Daoy (cell line): ENCODE measurements at places on chromosomes 6 and 20. TPM values are rescaled to one million over a fixed set of nuclear protein-coding genes. Genes with fewer than 3 reads are reported as not detected.

Gene OR2J3
- total RNA-seq, result not detected in 2 replicates

Gene COX4I2
- not detected in 2 replicates for total RNA-seq

Gene NKX2-4
- total RNA-seq, result 3.8 and 7.3 TPM in 2 replicates

Gene LRP11
- total RNA-seq, result 60.6 and 73.0 TPM in 2 replicates

Gene PPIL6
- 3.8 and 4.5 TPM in 2 replicates for total RNA-seq

Gene DSP
- 62.7 and 67.4 TPM in 2 replicates for total RNA-seq

Gene SCRT2
- not detected in 2 replicates for total RNA-seq

Gene LINC00237
- total RNA-seq, result 4.4 TPM in 1 of 2 replicates, not detected in the other

Gene PGM3
- 59.8 and 77.3 TPM in 2 replicates for total RNA-seq

Gene LPIN3
- total RNA-seq, result 0.06 TPM in 1 of 2 replicates, not detected in the other

Gene LRRC73
- 2.1 TPM in 1 of 2 replicates, not detected in the other for total RNA-seq

Gene OR12D3
- total RNA-seq, result not detected in 2 replicates

Gene PPP2R5D
- total RNA-seq, result 63.0 and 73.4 TPM in 2 replicates

Gene BTN1A1
- not detected in 2 replicates for total RNA-seq

Gene PXMP4
- 0.74 and 0.92 TPM in 2 replicates for total RNA-seq

Gene PI16
- total RNA-seq, result 0.06 TPM in 1 of 2 replicates, not detected in the other

Gene HDGFL1
- total RNA-seq, result not detected in 2 replicates

Gene SRC
- total RNA-seq, result 7.6 and 9.5 TPM in 2 replicates

Gene HACE1
- 6.8 and 14.6 TPM in 2 replicates for total RNA-seq

Gene RNASET2
- 7.0 and 7.7 TPM in 2 replicates for total RNA-seq

Gene ADAT2
- total RNA-seq, result 5.4 and 10.6 TPM in 2 replicates

Gene PAX1
- total RNA-seq, result under 0.01 and 0.12 TPM in 2 replicates

Gene PRSS35
- total RNA-seq, result not detected in 2 replicates
